PC-9 (cell line): ENCODE measurements at places on chromosomes 16 and 17.

- DNase-seq, result no peak
Measured at GRCh38 chr17:8922451-8922850, 43.1 kb downstream of the PIK3R5 start.

- no peak for DNase-seq
Measured at GRCh38 chr16:78326731-78327130, 227.3 kb downstream of the WWOX start.

DNA sequence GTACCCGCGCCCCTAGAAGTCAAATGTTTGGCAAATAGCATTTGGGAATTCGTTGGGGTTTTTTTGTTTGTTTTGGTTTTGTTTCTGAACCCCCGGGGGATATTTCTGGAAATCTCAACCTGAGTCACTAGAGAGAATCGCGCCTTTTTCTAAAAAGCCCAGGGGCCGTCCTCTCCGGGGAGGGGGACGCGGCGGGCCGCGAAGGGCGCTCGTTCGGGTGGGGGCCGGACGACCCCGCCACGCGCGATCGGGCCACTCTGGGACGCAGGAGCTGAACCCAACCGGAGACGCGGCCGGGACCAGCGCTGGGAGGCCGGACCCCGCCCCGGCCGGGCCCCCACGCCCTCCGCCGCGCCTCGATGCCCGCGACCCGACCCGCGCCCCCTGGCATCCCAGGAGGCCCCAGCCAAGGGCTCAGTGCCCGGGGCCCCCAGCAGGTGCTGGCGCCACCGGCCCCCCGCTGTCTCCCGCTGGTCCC, 302 bp downstream of the LITAF start:
- no peak for DNase-seq

- no peak for DNase-seq
Measured at GRCh38 chr17:19948116-19948943, 29.3 kb downstream of the AKAP10 start.

DNA sequence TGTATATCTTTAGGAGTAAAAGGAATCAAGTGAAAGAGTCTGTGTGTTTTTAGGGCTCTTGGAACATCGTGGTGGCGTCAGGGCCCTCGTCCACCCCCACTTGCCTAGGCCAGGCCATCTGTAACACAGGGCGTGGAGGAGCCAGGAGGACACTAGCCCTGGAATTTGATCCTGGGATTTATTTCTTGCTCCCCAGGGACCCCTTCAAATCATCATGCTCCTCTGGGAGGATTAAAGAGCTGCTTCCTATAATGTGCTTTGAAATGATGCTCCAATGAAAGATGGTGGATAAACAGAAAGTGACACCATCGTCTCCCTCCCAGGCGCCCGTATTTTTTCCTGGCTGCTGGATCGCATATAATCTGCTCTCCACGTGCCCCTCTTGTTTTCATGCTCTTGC, 113.3 kb downstream of the AATF start:
- no peak for DNase-seq

DNA sequence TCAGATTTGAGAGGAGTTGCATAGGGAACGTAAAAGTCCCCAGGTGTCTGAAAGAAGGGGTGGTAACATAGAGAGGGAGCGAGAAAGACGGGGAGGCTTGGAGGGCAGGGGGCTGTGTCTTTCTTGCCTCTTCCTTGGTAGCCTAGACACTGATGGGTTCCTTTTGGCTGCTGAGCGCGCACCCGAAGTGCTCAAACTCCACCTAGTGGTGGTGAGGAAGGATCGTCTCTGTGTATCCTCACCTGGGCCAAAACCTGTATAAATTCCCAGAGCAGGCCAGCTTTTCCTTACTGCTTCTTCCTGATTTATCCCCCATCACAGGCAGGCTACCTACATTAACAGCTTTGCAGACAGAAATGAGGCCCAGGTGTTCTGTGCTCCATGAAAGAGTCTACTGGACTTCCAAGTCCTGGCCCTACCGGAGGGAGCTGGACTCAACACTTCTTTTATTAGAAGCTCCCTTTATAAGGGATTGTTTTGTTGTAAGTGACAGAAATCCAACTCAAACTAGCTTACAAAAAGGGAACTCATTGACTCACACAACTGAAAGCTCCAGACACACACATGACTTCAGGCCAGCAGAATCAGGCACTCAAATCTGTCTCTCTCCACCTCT, 5.5 kb upstream of the SLC25A35 start:
- DNase-seq, result peak; percentile 58

DNA sequence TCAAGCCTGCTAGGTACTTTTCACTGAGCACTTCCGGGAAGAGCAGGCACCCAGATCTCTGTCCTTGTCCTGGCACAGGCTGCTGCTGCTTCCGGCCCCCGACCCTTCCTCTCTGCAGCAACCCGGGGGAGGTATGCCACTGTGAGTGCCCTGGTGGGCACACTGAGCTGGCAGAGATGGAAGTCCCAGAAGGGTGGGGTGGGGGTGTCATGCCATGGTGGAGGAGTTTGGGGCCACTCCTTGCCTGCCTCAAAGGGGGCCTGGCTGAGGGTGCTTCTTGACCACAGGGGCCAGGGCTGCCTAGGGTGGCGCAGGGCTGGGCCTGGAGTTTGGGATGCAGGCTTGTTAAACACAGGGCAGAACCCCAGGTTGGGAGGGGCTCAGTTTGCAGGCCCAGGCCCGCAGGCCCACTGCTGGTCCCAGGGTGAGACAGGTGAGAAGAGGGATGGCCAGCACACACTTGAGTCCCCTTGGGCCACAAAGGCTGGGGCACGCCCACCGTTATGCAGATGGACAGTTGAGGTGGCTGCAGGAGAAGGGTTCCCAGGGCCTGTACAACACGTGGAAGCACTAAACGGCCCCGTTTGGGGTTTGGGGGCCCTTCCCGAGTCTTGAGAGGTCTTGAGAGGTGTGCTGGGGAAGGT, 8.7 kb downstream of the TMEM235 start:
- DNase-seq, result no peak

DNA sequence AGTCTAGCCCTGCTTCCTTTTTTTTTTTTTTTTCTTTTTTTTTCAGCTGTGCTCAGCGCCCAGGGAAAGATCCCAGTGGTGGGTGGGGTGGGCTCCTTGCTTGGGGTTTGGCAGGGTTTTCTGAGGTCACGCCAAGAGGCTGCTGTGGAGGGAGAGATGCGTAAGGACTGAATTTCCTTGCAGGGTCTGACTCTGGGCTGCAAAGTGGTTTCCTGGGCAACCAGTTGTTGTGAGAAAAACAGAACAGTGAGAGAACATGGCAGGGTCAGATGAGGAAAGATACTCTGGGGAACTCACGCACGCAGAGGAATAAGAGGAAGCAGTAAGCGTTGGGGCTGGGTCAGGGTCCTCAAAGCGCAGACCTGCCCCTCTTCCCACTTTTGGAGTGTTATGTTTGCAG, 119.5 kb downstream of the IRF8 start:
- DNase-seq, result no peak

- DNase-seq, result no peak
Measured at GRCh38 chr17:82065193-82065637, 389 bp downstream of the DUS1L start.

GRCh38 chr17:78683408-78683961, 98.6 kb downstream of the CYTH1 start:
- no peak for DNase-seq

DNA sequence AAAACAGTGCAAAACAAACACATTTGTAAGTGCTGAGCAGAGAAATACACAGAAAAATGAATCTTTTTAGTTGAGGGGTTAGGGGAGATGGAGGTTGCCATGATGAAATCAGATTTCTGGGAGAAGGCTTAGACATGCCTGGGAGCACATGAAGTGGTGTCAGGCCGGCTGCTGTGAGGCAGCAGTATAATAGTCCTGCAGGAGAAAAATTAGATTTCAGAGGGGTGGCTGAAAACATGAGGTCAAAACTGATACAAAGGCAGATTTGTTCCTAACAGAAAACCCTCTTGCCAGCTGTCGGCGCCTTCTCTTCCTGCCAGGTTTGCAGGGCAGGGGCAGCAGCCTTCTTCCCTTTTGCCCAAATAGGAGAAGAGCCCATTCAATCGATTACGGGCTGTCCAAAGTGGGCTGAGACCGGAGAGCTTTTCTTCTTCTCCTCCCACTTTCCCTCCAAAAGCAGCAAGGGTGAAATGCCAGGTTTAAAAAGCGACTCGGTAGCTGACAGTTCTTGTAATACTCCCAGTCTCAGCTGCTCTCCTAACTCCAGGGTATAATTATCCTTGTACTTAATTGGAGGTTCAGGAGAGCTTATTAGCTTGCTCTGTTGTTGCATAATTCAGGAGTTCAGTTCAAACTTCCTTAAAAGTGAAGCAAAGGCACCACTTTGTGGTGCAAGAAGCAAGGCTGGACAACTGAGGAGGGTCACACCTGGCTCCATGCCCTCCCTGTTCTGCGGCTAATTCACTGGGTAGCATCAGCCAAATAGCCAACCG, 80.0 kb downstream of the PCTP start:
- no peak for DNase-seq

DNA sequence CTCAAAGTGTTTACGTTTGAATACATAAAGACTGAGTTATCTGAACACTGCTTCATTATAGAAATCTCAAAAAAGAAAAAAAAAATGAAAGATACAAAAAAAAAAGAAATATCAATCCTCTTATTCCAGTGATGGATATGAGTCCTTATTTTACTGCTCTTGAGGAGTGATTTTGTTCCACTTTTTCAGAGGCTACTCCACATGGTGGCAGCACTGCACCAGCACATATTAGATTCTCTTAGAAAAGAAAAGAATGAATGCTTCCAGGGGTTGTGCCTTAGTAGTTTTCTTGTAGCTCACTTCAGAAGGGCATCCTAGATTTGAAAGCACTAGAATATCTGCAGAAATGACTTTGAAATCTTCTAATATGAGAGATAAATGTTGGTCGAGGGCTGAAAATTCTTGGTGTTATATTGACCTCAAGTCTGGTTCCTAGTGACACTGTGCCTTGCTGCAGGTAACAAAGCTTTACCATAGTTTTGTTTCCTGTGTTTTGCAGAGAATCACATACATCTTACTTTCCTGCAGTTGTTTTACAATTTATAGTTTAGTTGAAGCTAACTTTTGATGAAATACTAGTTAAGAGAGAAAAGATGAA, 25.9 kb downstream of the AP2B1 start:
- DNase-seq, result peak; percentile 51

DNA sequence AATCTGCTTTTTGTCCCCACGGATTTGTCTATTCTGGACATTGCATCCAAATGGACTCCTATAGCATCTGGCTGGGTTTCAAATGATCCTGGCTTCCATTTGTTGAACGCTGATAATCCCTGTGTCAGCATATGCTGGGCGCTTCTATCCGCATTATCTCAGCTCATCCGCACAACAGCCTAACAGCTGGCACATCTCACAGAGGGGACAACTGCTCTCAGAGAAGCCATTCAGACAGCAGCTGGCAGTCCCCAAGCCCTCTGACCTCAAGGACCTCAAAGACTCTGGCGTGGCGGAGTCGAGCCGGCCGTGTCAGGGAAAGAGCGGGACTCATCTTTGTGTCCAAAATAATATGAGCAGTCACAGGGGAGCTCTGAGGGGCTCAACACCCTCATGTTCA, 82.3 kb downstream of the NT5M start:
- DNase-seq, result no peak

GRCh38 chr17:76467366-76467765, at the start of gene AANAT:
TSS of gene AANAT (plus strand) at chr17:76467603. CDS start at chr17:76468747, 1,144 bp downstream.
- DNase-seq, result no peak

DNA sequence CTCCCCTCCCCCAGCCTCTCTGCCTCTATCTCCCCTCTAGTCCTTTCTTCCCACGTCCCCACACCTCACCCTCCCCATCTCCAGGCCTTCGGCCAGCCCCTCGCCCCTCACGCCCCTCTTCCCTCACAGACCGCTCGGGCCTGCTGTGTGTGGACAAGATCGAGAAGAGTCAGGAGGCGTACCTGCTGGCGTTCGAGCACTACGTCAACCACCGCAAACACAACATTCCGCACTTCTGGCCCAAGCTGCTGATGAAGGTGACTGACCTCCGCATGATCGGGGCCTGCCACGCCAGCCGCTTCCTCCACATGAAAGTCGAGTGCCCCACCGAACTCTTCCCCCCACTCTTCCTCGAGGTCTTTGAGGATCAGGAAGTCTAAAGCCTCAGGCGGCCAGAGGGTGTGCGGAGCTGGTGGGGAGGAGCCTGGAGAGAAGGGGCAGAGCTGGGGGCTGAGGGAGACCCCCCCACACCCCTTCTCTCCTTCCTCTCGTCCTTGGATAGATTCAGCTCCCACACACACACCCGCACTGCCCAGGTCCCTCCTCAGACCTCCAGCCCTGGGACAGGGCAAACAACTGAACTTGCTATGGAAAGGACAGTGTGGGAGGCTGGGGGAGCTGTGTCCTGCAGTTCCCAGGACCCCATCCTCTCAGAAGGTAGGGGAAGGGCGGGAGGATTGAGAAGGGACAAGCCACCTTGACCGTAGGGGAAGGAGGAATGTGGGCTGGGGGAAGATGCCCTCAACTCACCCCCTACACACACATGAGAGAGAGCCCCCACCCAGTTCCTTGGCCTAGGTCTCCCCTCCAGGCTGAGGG, 11.1 kb downstream of the NR1D1 start:
- no peak for DNase-seq

- DNase-seq, result no peak
Measured at GRCh38 chr16:82695806-82696205, 69.0 kb downstream of the CDH13 start.

- DNase-seq, result no peak
Measured at GRCh38 chr16:30764086-30764485, 2.0 kb downstream of the RNF40 start.

- no peak for DNase-seq
Measured at GRCh38 chr17:28584434-28584833, 7.7 kb upstream of the ALDOC start.

- DNase-seq, result peak; percentile 96
Measured at GRCh38 chr17:50884439-50885311, 18.5 kb upstream of the TOB1 start.

GRCh38 chr16:4505356-4506147, 29.4 kb downstream of the HMOX2 start:
- DNase-seq, result no peak

DNA sequence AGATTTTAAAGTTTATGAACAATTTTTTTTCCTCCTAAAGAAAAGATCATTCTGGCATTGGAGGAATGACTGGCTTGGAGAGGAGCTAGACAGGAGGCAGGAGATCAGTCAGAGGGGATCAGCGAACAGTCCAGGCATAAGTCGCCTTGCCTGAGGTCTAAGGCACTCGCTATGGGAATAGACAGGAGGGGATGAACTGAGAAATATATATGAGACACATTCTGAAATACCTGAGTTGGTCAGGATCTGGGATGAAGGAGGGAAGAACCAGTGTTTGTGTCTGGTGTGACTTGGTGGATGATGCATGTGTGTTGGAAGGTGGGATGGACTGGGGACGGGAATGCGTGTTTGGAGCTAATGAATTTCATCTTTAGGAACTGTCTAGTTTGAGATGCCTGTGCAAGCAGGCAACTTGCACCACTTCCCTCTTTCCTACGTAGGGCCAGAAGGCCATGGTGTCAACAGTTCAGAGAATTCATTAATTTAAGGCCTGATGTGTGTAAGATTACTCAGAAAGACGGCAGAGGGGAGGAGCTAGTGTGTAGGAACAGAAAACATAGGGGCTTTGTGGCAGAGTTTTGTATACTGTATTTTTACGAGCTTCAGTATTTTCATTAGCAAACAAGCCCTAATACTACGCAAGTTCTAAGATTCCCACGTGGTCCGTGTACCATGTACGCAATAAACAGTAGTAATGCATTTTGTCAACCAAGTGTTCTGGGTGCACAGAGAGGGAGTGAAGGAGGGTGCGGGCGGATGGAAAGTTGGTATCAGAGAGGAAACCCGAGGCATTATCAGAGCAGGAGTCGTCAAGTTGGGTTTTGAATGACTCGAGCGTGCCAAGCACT, 825 bp downstream of the HEATR6 start:
- DNase-seq, result no peak
